Astrocyte (in vitro differentiated cells and primary cell): ENCODE measurements at places on chromosomes 3 and 15. TPM values are rescaled to one million over a fixed set of nuclear protein-coding genes. Genes with fewer than 3 reads are reported as not detected.

Gene PSTPIP1
- not detected in 2 replicates for total RNA-seq

DNA sequence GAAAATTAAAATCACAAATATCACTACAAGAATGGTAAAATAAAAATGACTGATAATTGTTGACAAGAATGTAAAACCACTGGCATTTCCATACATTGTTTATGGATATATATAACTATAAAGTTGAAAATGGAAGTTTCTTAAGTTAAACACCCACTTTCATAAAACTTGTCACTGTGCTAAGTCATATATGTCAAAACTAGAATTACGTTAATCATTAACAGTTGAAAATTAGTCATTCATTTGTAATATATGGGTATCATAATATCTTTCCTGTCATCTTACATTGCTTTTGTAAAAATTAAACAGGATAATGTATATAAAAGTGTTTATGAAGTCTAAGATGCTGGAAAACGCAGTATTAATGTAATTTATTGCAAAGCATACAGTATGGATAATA, 1398.6 kb upstream of the ALCAM start:
- no peak for DNase-seq

Gene ITPKA
- total RNA-seq = 1.0 and 1.2 TPM in 2 replicates

GRCh38 chr3:132549890-132550578, 47.0 kb upstream of the ACKR4 start:
- peak; percentile 84 for DNase-seq

GRCh38 chr3:105356988-105357387, 9.7 kb upstream of the ALCAM start:
- no peak for DNase-seq

GRCh38 chr15:74443100-74443909, 9.5 kb upstream of the SEMA7A start:
- DNase-seq = peak; percentile 82

Gene KY
- 0.11 TPM in 1 of 2 replicates, not detected in the other for total RNA-seq

Gene CD80
- total RNA-seq = not detected in 2 replicates

GRCh38 chr3:116069024-116069423, 376.3 kb downstream of the LSAMP start:
- DNase-seq = no peak

DNA sequence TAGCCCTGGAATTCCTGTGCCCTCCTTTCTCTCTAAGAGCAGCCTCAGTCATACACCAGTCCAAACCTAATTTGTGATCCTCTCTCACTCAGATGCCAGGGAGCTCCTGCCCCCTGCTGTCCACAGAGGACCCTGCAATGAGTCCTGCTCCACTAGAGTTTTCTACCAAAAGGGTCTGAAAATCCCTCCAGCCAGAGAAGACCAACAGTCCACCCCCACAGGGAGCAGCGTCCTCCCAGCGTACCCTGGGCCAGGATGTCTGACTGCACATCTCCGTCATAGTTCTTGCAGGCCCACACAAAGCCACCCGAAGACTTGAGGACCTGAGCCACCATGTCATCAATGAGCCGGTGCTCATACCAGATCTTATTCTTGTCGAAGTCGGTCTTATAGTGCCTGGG, 15.4 kb downstream of the IDH2 start:
- DNase-seq = no peak

Gene RARRES1
- 1.2 and 3.2 TPM in 2 replicates for total RNA-seq

Gene SLCO2A1
- 2.1 and 2.2 TPM in 2 replicates for total RNA-seq

DNA sequence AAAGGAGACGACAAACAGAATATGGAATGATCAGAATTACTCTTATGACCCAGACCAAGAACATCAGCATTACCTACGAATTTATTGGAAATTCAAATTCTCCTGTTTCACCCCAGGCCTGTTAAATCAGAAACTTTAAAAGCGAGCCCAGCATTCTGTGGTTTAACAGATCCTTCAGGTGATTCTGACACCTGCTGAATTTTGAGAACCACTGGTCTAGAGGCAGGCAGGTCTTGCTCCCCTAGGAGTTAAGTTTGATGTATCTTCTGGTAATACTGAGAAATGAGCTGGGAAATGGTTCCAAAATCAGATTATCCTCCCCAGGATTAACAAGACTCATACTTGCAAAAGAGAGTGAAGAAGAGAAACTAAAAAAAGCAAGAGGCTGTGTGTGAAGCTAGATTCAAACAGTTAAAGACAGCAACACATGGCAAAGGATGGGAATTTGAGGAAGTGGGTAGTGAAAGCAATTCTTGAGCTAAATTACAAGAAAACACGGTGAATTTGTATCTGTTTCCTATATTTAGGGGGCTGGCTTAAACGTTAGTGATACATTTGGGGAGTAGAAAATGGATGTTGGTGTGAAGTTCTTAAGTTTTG, 66.0 kb downstream of the FLNB start:
- no peak for DNase-seq

DNA sequence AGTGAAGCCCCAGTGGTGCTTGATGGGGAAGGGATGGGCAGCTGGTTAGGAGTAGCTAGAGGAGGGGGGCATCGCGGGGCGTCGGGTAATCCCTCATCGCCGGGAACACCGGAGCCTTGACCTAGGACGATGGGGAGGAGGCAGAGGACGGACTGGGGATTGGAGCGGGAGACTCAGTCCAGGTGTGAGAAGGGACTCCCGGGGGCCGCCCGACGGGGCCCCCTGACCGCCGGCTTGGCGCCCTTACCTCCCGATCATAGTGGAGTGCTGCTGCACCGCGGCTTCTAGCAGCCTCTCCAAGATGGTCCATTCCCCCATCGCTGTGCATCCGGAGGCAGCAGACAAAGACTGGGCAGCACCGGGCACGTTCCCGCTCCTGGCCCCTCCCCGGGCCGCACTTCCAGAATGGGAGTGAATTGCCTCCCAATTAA, 612 bp downstream of the GJD2 start:
- no peak for DNase-seq

Gene FGD5
- total RNA-seq = 2.0 and 2.6 TPM in 2 replicates

Gene GOLGA6A
- 0.30 and 0.31 TPM in 2 replicates for total RNA-seq

Gene ANKUB1
- total RNA-seq = not detected in 2 replicates

Gene SERPINI2
- total RNA-seq = 0.32 TPM in 1 of 2 replicates, not detected in the other

- DNase-seq = no peak
These were observed 74.7 kb downstream of the CYP19A1 start for GRCh38 chr15:51263726-51264125.

Gene SAXO2
- 1.1 and 1.2 TPM in 2 replicates for total RNA-seq

- DNase-seq = no peak
These were observed 61.6 kb downstream of the SPSB4 start for GRCh38 chr3:141112686-141113297.

Gene PRICKLE2
- 84.4 and 101 TPM in 2 replicates for total RNA-seq

- DNase-seq = no peak
These were observed 52.0 kb downstream of the FBXO22 start for GRCh38 chr15:75955720-75956119.

GRCh38 chr15:101198800-101199199, 53.0 kb downstream of the CHSY1 start:
- DNase-seq = peak; percentile 33

- DNase-seq = no peak
These were observed 874.6 kb downstream of the ROBO1 start for GRCh38 chr3:78893161-78893560.

- DNase-seq = no peak
These were observed 55.9 kb upstream of the MCTP2 start for GRCh38 chr15:94175420-94175819.

Gene HSPBAP1
- 4.1 and 4.3 TPM in 2 replicates for total RNA-seq

Gene CCDC54
- total RNA-seq = not detected in 2 replicates

Gene FBXL2
- 23.3 and 25.6 TPM in 2 replicates for total RNA-seq

Gene GHSR
- not detected in 2 replicates for total RNA-seq

DNA sequence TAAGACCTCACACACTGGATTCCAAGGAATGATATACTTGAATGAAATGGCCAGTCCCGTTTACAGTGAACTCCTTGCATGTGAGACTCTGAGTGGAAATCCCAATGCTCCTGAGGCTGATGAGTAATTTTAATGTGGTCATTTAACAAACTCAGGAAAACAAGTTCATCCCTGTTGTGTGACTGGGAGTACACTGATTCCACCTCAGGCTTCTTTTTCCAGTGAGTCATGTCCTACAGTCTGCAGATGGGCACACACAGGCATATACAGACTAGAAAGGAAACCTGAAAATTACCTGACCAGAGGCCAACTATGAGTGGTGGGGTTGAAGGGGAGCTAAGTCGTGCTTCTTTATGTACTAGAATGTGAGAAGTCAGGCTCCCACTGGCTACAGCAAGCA, 5.8 kb downstream of the SQOR start:
- peak; percentile 88 for DNase-seq

- no peak for DNase-seq
These were observed 9.5 kb downstream of the PRKCD start for GRCh38 chr3:53170325-53171063.

DNA sequence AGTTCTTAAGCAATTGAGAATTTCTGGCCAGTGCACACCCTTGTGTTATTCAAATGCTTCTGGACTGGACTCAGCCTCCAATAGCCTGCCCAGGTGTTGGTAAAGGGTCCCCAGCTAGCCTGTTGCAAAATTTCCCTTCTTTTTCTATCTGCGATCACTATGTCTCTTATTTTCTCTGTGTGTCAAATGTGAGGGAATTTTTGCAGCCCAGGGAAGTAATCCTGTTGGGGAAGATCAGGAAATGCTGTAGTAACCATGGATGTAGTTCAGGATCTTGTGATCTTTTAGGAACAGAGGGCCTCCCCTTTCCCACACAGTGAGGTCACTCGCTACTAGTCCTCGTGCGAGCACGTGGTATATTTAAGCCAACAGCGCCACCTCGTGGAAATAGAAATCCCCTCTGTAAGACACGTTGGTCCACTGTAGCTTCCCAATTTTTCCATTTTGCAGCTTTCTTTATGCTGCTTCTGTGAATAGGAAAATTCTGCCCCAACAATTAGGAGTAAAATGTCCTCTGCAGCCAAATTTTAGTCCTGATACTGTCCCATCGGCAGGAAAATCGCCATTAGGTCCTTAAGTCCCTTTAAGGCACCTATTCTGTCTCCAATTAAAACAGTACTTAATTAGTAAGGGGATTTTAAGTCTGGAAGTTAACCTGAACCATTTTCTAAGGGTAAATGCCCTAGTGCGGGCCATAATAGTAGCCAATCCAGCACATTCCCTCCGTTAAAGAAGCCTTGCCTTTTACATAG, 4.0 kb upstream of the SMCO1 start:
- peak; percentile 25 for DNase-seq

DNA sequence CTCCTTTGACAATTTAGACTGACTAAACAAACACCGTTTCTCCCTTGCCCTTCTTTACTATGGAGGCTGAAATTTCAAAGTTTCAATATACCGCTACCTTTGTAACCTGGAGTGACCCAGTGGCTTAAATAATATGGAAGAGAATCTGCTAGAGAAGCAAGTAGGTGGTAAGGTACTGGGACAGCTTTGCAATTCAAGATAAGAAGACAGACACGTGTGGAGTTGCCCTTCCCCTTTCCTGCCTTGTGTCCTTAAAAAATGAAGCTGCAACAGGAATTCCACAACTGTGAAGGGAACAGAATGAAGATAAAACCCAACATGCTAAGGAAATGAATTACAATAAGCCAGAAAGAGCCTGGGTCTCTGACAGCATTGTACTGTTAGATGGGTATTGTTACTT, 26.4 kb downstream of the CBLB start:
- DNase-seq = no peak

- no peak for DNase-seq
These were observed 6.6 kb downstream of the PPCDC start for GRCh38 chr15:75030023-75030413.

DNA sequence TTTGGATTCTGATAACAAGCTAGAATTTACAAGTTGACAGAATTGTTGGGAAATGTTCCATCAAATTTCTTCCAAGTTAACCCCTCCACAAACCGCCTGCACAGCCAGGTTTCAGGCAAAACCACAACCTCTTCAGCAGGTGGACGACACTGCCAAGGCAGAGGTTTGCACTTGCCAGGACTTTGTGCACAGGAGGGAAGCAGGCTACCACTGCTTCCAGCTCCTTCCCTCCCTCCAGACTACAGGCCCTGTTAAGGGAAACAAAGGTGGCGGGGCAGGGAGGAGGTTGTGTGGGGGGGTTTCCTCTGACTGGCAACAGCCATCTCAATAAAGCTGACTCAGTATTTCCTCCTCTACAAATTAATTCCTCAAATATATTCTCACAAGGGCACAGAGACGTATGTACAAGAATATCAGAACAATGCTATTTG, 42.2 kb downstream of the TBC1D2B start:
- peak; percentile 10 for DNase-seq

- no peak for DNase-seq
These were observed 28.0 kb downstream of the CEP152 start for GRCh38 chr15:48782911-48783310.

- no peak for DNase-seq
These were observed 112.5 kb downstream of the SRGAP3 start for GRCh38 chr3:9136746-9137465.
